ENCODE measurements at places on chromosomes 11 and 22.

DNA sequence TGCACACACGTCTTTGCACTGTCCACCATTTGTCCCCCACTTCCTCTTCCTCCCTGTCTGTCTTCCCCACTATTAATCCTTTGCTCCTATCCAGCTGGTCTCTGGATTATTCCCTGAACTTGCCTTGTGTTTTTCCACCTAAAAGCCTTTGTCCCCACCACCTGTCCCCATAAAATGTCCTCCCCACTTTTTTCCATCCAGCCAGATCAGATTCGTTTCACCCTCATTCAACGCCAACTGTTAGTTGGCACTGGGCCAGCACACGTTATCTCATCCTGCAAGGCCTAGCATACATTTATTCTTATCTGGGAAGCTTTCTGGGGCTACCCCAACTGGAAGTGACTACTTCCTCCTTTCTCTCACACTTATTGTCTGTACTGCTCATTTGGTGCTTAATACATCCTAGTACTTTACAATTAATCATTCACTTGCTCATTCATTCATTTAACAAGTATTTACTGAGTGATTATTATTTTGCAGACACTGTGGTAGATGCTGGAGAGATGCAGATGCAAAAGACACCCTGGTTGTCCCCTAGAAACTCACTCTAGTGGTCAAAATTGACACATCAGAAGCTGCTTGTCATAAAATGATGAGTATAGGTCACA lies 96.2 kb downstream of the RASSF10 start:
- DNase-seq: no peak

- no peak for DNase-seq
Observed at GRCh38 chr22:42145175-42145574, 14.6 kb upstream of the CYP2D6 start.

- no peak for DNase-seq
Observed at GRCh38 chr22:37794376-37794775, 13.4 kb upstream of the GCAT start.

DNA sequence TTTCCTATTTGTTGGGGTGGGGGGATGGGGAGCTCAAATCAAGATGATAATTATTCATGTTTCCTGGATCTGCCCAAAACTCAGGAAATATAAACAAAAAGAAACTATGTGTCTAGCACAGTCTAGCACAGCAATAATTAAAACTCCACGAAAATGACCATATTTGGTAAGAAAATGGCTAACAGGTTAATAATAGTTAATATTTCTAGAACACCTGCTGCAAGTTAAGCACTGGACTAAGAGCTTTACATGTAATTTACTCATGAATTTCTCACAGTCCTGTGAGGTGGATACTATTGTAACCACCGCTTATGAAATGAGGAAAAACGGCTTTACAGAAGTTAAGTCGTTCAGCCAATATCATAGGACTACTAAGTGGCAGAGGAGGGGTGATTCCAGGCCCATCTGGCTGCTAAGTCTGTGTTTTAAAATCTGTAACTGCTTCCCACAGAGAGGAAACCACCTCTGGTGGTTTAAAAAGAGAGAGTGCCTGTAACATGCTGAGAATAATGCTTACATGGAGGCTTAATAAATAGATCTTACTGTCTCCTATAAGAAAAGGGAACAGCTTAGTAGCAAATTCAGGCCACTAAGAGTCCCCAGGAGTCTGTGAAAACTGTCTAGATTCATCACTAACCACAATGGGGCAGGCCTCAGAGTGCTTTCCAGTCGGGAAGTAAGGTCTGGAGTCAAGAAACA lies 11.0 kb upstream of the AMOTL1 start:
- no peak for DNase-seq

DNA sequence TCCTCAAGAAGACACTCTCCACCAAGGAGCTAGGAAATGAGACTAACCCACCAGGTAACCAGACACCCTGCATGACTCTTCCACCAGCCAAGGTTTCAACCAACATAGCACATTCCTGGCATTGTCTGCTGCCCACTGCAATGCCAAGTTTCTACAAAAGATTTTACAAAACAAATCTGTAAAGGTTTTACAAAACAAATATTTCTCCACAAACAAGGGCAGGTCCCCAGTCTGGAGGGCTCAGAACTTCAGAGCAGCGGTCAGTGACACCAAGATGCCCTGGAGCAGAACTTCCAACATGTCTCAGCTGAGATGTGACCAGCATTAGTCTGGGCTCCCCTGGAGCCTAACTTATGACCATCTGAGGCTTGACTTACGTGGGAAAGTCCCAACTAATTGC lies 14.0 kb downstream of the GALNT18 start:
- DNase-seq: no peak

GRCh38 chr11:433111-433510 lies 8.7 kb downstream of the ANO9 start:
- no peak for DNase-seq

- DNase-seq: no peak
Observed at GRCh38 chr11:100925935-100926334, 203.7 kb downstream of the PGR start.
